ENCODE measurements at places on chromosomes 4 and X.
A peak's percentile ranks its signal among the peaks of the same experiment; 100 is the strongest.

DNA sequence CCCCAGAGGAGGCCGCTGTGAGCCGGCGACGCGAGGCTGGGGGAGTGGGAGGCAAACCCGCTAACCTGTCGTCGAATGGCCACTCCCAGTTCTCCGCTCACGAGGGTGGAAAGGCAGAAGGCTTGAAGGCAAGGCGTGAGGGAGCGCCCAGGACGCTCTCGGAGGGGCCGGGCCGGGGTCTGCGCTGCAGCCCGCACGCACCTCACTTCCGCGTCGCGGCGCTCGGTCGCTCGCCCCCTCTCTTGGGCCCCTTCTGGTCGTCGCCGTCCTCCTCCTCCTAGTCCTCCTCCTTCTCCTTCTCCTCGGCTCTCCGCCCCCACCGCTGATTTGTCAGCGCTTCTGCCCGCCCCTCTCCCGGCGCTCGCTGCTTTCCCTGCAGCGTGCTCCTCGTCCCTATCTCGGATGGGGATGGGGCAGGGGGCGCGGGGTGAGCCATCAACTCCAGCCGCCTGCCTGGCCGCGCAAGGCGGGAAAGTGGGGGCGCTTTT, at the start of gene SNCA:
SNCA (minus strand) TSS at position 265 of the 488 bp plus-strand sequence. CDS start 1,494 bp downstream, outside the sequence.
- peak; percentile 65 for DNase-seq

- DNase-seq, result no peak
Observed at GRCh38 chr4:158538911-158539310, 17.2 kb downstream of the RXFP1 start.

DNA sequence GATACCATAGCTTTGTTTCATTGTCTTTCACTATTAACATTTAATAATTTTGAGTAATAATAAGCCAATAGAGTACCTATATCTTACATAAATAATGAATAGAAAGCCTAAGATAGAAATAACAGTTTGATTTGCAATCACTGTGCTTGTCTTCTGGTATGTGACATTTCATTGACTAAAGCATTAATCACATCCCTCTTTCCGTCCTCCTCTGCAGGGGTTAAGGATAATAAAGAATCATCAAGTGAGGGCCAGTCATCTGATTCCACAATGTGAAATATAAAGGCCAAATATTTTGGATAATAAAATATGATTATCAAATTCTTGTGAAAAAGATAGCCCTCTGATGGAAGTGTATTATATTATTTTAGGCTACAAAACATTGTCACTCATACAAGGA, 2073.4 kb downstream of the ARAP2 start:
- no peak for DNase-seq

- DNase-seq, result peak; percentile 47
Observed at GRCh38 chrX:64894454-64895038, 81.7 kb downstream of the ZC4H2 start.

- no peak for DNase-seq
Observed at GRCh38 chrX:43589735-43590134, 66.4 kb upstream of the MAOA start.

- DNase-seq, result no peak
Observed at GRCh38 chrX:115233497-115234455, at the start of gene LRCH2. TSS of gene LRCH2 (minus strand) at chrX:115234096. CDS start at chrX:115234041, 55 bp downstream.

DNA sequence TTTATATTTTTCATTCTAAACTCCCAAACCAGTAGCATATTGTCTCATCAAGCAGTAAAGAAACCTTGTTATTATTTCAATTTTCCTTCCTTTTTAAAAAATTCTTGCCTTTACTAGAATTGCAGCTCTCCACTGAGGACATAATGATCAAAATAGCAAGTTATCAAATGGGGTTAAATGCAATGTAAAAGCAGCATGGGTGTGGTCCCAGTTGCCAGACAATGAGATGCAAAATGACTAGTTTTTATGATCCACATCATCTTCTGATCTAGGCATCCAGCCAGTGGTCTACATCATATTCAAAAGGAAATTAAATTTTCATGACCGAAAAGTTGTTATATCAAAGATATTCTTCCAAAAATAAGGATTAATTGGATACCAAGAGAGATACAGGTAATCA, 427.9 kb upstream of the SMIM31 start:
- no peak for DNase-seq

- no peak for DNase-seq
Observed at GRCh38 chr4:8556341-8557150, 23.6 kb upstream of the GPR78 start.

DNA sequence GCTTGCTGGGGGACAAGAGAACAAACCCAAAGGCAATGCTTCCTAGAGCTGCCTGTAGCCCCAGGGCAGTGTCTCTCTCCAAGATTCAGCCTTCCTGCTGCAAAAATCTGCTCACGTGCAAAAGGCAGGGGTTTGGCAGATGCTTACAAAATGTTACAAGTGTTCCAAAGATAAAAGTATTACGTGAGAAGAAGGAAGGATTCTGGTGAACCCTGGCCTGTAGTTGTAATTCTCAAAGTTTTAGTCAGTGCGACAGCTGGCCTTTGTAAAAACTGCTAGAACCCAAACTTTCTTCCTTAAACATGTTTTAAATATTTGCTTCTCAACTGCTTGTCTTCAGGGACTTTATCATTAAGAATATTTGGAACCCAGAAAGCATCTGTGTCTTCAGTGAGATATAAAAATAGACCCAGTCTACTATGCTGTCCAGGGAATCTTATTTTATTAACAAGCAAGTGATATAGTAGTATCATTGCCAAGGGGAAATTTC, 232.3 kb downstream of the FRMPD4 start:
- no peak for DNase-seq

DNA sequence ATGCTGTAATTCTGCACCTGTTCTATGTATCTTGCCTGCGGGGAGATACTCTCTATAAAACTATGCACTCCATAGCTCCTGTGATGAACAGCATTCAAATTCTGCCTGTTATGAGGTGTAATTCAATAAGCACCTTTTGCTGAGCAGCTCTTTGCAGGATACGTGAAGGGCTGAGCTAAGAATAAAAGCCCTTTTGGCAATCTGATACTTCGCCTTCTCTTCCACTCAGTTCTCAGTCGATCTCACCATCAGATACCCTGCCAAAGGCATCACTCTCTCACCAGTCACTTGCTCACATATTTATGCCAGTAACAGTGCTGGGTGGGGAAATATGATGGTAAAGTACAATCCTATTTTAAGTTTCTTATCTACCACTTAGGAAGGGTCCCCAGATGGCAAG, 67.2 kb downstream of the RPS3A start:
- no peak for DNase-seq

GRCh38 chrX:100447655-100448397, 37.8 kb upstream of the PCDH19 start:
- DNase-seq, result peak; percentile 22

DNA sequence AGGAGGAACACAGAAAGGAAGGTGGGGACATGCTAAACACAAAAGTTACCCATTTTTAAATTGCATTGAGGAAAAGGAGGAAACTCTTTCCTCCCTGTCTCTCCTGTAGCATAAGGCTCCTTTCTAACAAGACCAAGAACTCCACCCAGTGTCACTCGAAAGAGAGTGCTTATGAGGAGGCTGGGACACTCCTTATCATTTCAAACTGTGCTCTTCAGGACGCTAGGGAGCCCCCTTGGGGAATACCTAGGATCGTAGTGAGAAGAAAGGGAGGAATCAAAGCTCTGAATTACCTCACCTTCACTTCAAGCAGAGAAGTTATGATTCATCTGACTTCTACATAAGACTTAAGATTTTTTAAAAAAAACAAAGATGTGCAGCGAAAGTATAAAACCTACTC, 65.5 kb downstream of the F9 start:
- DNase-seq, result no peak

- no peak for DNase-seq
Observed at GRCh38 chr4:126725906-126726305, 906.9 kb upstream of the INTU start.

- no peak for DNase-seq
Observed at GRCh38 chr4:149238097-149238496, 577.5 kb downstream of the IQCM start.

DNA sequence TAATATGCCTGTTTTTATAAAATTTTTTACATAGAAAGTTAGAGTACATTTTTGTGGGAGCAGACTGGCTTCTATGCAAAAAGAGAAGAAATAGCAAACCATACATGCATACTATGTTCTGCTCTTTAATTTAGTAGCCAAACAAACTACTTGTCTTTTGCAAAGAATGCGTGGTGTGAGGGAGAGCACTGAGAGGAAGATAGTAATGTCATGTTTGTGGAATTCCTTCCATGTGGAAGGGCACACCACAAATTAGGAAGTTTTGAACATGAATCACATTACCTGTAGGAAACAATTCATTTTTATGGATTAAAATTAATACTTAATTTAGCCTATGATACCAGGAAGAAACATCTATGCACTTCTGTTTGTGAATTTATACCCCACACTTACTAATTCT, 1529.1 kb upstream of the ADGRL3 start:
- no peak for DNase-seq

- DNase-seq, result no peak
Observed at GRCh38 chrX:133661962-133662839, 246.9 kb upstream of the GPC4 start.

DNA sequence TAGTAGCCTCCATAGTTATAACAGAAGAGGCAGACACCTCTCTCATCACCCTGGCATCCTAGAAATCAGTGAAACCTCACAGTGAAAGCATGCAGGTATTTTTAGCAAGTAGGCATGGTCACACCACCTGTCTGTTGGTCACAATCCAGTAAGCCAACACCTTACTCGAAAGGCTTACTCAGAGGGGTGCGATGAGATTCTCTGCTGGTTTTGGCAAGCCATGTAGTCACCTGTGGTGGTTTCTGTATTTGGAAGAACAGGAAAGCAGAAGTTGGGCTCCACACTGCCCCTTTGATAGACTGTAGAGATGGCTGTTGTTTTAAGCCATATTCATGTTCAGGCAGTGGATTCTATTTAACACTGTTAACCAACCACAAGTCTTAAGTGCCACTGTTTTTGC, 134.7 kb downstream of the DCLK2 start:
- no peak for DNase-seq

GRCh38 chrX:25002661-25003020, 13.1 kb downstream of the ARX start:
- no peak for DNase-seq

DNA sequence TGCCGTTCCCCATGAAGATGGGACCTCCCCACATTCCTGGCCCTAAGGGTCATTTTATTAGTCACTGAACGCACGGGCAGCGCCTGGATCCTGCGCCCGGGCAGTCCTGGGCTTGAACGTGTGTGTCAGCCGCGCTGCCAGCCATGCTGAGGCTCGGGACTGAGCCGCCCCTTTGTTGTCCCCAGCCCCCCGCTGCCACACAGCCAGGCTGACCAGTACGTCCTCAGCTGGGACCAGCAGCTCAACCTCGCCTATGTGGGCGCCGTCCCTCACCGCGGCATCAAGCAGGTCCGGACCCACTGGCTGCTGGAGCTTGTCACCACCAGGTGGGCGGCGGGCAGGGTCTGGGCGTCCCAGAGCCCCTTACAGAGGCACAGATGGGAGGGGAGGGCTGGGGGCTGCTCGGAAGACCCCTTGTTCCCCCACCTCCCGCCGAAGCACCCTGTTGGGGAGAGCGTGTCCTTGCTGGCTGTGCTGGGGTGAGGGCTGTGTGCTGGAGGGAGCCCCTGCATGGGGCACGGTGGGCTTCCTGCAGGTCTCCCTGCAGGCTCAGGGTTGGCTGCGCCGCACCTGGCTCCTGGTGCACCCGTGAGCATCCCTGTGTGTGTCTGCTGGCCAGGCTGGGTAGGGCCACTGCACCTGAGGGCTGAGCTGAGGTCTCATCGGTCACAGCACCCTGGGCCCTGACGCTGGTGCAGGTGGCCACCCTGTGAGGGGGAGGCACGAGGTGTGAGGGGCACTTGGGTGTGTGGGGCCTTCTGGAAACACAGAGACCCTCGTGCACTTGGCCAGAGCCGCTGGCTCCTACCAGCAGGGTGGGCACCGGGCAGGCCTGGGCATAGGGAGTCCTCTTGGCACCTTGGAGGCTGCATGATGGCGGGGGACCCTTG, 1.0 kb downstream of the IDUA start:
- no peak for DNase-seq

DNA sequence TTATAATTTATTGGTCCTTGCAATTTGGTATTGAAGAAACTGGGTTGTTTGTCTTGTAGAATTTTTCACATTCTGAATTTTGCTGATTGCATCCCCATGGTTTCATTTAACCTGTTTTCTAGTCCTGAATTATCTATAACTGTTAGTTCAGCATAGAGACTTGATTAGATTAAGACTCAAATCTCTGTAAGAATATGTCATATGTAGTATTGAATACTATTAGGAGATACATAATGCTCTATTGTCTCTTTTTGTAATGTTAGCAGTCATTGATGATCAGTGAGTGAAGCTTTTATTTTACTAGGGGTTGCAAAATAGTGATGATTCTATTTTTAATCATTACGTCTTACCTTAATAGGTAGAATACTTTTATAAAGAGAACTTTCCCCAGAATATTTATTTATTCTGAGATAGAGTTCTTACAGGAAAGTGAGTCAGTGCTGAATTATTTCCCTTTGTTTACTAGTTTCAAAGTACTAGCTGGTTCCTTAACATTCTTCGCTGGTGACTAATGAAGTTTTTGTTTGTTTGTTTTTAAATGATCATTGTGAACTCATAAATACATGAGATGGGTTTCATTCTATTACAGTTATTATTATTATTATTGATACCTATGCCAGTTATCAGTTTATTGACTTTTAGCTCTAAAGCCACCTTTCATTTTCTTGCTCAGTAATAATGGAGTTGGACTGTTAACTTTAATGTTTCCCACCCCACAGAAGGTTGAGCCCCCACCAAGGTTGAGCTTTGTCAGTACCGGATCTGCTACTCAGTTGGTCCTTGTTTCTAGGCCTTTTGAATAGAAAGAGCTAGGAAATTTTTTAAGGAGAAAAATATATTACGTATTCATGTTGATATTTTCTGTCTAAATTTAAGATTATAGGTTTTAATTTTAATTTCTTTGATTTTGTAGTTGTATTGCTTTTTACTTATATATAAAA, 102.3 kb downstream of the LARP1B start:
- DNase-seq, result no peak

DNA sequence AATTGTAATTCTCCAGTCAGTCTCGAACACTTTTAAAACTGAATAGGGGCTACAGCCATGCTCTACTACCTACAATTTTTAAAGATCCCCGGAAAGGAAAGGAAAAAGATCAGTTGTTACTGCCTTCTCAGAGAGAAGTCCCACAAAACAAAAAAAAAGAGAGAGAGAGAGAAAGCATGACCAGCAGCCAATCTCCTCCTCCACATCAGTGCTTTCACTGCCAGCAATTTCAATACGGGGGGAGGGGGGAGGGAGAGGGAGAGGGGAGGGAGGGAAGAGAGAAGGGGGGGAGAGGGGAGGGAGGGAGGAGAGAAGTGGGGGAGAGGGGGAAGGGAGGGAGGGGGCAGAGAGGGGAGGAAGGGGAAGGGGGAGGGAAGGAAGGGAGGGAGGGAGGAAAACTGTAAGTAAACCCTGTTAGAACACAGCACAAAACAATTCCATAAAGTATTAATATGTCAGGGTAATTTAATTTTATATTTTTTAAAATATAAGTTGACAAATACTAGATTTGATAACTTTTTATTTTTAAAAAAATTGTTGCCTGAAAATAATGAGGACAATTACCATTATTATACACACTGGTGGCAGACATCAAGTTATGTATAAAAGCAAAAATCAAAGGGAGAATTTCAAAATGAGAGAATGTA, 108.0 kb downstream of the LRBA start:
- DNase-seq, result no peak
